GM23248 (cell line): ENCODE measurements at places on chromosomes 7 and 10. TPM values are rescaled to one million over a fixed set of nuclear protein-coding genes. Genes with fewer than 3 reads are reported as not detected.
A peak's percentile ranks its signal among the peaks of the same experiment; 100 is the strongest.

ZNF655 gene
- 54.6 and 70.0 TPM in 2 replicates for total RNA-seq

PDZD7 gene
- total RNA-seq: 0.54 TPM in 1 of 2 replicates, not detected in the other

ZNF862 gene
- total RNA-seq: 2.9 and 9.7 TPM in 2 replicates

ADGRA1 gene
- not detected in 2 replicates for total RNA-seq

CHST15 gene
- total RNA-seq: 0.11 and 0.25 TPM in 2 replicates

ZNF365 gene
- 0.86 and 2.4 TPM in 2 replicates for total RNA-seq

GRCh38 chr7:73716318-73716890, 3.1 kb downstream of the STX1A start:
- DNase-seq: no peak

GRCh38 chr7:27299861-27300260, 57.3 kb downstream of the EVX1 start:
- DNase-seq: no peak

DNA sequence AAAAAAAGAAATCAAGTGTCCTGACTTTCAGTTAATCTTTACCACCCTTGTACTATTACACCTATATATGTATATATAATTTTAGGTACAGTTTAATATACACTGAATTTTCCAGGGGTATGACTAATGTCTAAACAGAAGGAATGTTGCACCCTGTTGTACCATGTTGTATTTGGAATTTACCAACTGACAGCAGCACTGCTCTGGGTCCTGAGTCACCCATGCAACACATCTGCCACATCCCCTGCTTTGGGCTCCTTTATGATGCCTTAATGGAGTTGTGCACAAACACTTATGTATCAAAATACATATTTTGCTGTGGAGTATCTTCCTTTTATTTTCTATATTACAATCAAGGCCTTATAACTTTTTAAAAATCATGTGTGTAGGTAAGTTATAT, 21.2 kb downstream of the YAE1 start:
- peak; percentile 67 for DNase-seq

GRCh38 chr10:6082496-6083395, 6.1 kb upstream of the RBM17 start:
- DNase-seq: no peak

DNA sequence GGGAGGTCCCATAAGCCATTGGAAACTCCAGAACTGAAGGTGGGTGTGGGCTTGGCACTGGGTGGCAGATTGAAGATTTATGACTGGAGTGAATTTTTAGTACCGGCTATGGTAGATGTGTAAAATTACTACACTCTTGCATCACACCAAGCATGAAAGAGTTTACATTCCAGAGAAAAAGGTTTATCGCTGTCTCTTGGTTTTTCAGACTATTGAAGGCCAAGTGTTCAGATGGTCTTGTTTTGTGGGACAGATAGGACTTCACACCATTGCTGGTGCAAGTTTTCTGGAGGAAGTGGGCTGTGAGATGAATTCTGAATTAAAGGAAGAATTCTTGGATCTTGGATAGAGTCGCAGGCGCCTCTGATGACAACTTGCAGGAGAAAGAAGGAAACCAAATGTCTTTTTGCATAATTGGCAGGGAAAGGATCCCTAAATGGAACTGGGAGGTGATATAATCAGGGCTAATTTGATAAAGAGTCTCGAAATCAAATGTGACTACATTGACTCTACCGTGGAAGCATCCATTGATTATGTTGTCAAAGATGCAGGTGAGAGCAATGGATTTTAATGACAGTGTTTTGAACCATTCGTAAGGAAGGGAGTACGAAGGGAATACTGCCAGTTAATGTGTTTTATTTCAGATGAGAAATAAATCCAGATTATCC, 14.2 kb upstream of the NMT2 start:
- peak; percentile 60 for DNase-seq

DNA sequence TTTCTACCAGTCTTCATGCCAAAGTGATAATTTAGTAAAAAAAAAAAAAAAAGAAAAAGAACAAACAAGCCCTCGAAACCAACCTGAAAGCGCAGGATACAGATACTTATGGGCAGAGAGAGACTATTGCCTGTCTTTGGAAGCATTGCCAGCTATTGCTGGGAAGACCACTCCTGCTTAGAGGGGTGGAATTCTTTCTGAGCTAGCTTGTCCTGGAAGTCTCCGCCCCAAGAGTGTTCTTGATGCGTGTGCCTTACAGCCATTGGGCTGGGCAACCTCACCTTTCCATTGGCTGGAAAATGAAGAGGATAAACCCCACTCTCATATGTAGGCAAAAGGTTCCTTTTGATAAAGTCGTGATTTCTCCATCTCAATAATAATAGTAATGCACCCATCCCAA, 19.9 kb upstream of the INSYN2A start:
- no peak for DNase-seq

- DNase-seq: peak; percentile 96
Observed at GRCh38 chr10:32982911-32983909, 25.2 kb upstream of the ITGB1 start.
